ENCODE measurements at places on chromosomes 2 and 18.

DNA sequence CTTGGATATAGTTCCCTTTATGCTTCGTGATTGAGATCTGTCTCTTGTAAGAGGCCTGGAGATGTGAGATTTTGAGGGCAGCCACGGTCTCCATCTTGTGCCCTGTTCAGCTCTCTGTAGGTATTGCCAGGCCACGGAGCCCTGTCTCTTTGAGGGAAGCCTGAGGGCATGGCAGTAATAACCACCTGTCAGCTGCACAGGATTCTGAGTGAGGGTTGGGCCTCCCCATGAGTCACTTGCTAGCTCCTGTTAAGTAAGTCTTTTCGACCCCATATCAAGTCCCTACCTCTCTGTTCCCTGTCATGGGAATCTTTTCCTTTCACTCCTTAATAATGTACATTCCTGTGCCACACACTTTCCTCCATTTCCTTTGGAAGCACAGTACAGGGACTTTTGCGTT is 20.4 kb downstream of the LYPD6B start:
- no peak for DNase-seq

DNA sequence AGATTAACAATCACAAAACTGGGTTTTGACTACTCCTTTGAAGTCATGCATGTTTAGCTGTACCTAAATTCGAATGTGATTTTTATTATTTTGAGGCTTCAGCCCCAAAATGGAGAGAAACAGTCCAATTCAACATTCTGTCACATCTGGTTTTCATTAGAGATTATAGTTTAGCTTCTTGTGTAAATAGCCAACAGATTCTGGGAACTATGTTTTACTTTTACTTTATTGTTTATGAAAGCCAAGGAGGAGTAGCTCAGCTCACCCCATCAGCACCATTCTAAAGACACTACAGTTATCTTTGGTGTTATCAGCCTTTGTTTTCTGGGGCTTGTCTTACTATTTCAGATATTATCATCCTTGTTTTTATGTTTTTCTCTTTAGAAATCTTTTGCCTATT is 465.0 kb upstream of the CWC22 start:
- no peak for DNase-seq

- no peak for DNase-seq
These were observed 75.9 kb upstream of the MAP4K3 start for GRCh38 chr2:39512941-39513340.

GRCh38 chr2:133726973-133727372 is 158.7 kb upstream of the NCKAP5 start:
- no peak for DNase-seq

DNA sequence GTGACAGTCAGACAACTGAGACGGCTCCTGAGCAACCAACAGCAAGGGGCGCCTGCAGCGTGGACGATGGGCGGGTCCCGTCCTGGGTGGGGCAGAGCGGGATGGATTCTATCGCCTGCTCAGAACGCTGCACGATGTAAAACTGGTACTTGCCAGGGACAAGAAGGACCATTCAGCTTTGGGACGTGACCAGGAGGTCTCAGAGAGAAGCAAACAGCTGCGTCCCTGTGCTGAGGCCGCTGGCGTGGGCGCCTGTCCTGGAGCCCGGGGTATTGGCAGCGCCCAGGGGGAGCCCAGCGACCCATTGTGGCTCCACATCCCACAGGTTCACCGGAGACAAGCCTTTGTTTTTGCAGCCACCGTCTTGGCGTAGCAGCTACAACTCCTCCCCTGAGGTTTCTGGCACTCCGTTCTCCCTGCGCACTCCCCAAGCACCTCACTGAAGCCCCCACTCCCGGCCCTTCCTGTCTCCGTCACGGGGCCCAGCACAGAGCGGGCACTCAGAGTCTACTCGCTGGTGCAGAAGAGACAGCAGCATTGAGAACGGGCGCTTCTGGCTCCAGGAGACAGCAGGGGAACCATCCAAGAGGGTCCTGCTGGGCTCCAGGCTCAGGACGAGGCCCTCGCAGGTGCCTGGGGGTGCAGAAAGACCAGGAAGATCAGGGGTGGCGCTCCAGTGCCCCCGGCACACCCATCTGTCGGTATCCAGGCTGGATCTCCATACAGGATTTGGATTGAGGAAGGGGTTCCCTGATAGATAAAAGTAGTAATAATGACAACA is 22.1 kb upstream of the KCNG2 start:
- DNase-seq, result no peak

GRCh38 chr2:39584283-39584965 is 81.3 kb upstream of the TMEM178A start:
- DNase-seq, result no peak

DNA sequence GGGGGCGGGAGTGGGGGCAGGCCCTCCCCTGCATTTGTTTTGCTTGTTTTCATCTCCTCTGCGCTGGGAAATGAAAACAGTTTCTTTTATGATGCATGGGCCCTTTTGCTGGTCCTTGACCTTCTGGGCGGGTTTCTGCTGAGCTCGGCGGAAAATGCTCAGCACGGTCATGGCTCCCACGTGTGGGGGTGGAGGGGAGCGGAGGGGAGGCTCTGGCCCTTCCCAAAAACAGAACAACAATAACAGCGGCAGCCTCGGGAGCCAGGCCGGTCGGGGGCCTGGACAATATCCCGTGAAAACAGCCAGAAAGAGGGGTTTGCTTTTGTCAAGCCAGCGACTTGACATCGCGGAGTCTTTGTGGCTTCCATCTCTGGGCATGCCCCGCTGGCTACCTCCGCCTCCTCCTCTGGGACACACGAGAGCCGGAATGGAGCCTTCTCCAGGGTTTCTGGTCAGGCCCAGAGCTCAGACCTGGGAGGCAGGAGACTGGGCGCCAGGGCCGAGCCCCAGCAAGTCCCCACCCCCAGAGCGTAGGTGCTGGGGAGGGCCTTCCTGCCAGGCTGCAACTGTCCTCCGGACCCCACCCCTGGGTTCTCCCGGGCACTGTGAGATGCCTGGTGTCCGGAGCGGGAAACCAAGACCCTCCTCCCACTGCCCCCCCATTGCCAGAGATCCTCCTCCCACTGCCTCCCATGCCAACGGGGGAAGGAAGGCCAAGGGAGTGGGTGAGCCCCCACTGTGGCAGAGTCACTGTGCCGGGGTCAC is 35.9 kb upstream of the SNED1 start:
- no peak for DNase-seq

GRCh38 chr18:7169601-7170000 is 52.0 kb upstream of the LAMA1 start:
- DNase-seq, result no peak

Data from endothelial cell (in vitro differentiated cells).